Foreskin keratinocyte (primary cell): ENCODE measurements at places on chromosomes 3 and 15. TPM values are rescaled to one million over a fixed set of nuclear protein-coding genes. Genes with fewer than 3 reads are reported as not detected.

The LYSMD4 gene
- 5.9 and 7.7 TPM in 2 replicates for polyA plus RNA-seq

The GPR156 gene
- polyA plus RNA-seq = 0.10 and 0.14 TPM in 2 replicates

The MESD gene
- polyA plus RNA-seq = 27.1 and 29.9 TPM in 2 replicates

The SLC28A2 gene
- polyA plus RNA-seq = not detected in 2 replicates

The WNT5A gene
- 4.0 and 4.9 TPM in 2 replicates for polyA plus RNA-seq
